T-helper 22 cell (primary cell): ENCODE measurements at places on chromosomes 1 and 21.

DNA sequence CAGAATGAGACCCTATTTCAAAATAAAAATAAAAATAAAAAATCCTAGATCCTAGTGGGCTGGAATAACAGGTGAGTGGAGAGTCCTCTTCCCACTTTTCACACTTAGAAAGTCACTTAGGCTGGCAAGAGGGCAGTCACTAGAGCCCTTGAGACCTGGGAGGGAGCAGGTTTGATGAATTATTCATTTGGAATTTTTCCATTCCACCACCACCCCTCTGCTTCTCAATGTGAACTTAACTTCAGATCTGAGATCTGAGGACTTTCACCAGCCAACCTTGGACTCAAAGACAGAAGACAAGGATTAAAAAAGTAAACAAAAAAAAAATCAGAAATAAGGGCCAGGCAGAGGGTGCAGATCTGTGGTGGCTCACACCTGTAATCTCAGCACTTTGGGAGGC lies 16.5 kb downstream of the AKR7A3 start:
- no peak for DNase-seq

GRCh38 chr21:34143685-34144182 lies 70.4 kb downstream of the MRPS6 start:
- DNase-seq: no peak

DNA sequence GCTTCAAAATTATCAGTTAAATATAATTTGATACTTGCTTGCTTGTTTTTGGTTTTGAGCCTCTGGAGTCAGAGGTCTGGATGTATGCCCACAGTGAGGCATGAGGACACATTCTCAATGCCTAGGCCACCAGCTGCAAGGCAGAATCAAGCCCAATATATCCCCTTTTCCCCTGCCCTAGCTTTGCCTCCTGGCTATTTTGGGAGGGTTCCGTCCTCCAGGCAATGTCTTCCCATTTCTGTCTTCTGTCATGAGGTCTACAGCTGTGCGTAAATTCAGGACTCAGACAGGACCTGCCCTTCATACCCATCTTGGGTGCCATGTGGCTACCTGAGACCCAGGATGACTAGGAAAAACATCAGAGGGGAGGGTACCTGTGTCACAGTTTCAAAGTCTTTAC lies 19.2 kb downstream of the NRDC start:
- no peak for DNase-seq

- DNase-seq: no peak
Observed at GRCh38 chr1:173997791-173998190, 24.4 kb downstream of the RC3H1 start.

GRCh38 chr1:3636080-3636479 lies 11.3 kb downstream of the TPRG1L start:
- no peak for DNase-seq

GRCh38 chr1:100461222-100461621 lies 76.7 kb upstream of the GPR88 start:
- DNase-seq: no peak

DNA sequence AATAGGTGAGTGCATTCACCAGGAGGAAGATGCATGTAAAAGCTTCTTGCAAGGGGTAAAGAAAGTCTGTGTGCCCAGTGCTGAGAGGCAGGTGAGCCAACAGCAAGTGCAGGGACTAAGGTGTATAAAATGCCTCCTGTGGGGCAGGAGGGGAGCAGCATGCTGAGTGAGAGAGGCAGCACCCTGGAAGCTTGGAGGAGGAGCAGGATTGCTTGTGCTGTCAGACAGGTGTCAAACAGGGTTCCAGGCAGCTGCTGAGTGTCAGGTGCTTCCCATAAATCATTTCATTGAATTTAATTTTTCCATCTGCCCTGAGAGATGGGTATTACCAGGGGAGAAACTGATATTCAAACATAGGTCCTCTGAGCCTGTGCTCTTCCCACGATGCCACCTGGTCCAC lies 13.9 kb downstream of the BSND start:
- DNase-seq: no peak

- DNase-seq: no peak
Observed at GRCh38 chr1:206029484-206029883, 5.8 kb upstream of the CTSE start.

DNA sequence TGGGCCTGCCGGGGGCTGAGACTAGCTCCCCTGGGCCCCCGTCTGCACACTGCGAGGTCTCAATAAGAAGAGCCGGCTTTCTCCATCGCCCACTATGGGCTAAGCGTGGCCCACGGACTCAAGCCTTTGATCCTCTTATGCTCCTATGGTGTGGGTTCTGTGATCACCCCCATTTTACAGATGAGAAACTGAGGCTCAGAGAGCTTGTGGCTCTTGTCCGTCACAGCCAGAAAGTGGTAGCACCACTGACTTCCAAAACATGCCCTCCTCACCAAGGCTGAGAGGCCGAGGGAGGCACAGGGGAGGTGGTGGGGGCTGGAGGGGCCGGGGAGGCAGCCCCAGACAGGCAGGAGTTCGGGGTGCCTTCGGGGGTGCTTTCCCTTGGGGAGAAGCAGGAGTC lies 39.0 kb upstream of the CASZ1 start:
- no peak for DNase-seq

DNA sequence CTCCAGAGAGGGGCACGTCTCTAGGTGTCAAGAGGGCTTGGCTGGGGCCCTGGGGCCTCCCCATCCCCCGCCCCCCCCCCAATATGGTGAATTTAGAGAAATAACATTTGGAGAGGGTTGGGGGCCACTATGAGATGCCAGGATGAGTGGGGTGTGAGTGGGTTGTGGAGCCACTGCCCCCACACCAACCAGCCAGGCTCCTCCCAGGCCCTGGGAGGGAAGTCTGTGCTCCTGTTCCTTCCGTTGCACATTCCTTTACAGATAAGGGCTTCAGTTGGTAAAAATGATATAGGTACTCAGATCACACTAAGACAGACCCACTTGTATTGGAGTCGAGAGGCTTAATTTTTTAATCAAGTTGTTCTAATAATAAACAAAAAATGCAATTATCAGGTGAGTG lies 585 bp upstream of the PLEKHA6 start:
- DNase-seq: no peak

DNA sequence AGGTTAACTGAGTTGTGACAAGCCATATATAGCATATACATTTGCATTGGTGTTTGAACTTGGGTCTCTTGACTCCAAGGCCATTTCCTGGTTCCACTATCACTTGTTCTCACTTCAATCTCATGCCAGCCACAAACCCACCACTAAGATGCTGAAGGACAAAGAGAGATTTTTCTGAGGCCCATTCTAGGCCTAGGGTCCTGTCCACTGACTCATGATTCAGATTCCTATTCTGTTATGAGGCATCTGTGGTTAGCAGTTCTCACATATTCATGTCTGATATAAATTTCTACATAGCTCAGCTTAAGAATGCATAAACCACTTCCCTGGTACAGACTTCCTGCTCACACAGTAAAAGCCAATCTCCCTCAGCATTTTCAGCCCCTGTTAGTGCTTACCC lies 326.1 kb upstream of the BEND5 start:
- DNase-seq: no peak

GRCh38 chr1:63322944-63323864 lies 837 bp downstream of the FOXD3 start:
- no peak for DNase-seq

DNA sequence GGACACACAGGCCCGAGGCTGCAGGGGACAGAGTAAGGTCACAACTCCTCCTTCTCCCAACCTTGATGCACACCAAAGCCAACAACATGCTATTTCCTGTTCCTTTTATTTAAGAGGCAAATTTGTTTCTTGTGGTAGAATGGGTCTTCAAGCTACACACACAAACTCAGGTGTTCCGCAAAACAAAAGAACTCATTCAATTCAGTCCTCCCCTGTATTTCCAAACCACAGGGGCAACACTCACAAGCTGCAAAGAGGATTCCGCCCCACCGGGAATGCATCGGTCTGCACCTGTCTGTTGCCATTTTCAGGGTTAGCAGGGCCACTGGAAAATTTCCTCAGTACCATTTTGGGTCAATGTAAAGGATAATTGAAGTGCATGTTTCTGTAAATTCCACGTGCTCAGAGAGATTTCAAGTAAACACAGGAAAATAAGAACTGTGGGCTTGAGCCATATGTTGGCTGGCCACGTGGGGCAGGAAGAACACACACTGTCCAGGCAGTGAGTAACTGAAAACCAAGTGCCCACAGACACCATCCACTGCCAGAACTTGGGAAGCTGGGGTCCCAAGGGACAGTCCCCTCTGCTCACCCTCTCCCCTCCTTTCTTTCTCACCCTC lies 145.2 kb upstream of the ERG start:
- no peak for DNase-seq

DNA sequence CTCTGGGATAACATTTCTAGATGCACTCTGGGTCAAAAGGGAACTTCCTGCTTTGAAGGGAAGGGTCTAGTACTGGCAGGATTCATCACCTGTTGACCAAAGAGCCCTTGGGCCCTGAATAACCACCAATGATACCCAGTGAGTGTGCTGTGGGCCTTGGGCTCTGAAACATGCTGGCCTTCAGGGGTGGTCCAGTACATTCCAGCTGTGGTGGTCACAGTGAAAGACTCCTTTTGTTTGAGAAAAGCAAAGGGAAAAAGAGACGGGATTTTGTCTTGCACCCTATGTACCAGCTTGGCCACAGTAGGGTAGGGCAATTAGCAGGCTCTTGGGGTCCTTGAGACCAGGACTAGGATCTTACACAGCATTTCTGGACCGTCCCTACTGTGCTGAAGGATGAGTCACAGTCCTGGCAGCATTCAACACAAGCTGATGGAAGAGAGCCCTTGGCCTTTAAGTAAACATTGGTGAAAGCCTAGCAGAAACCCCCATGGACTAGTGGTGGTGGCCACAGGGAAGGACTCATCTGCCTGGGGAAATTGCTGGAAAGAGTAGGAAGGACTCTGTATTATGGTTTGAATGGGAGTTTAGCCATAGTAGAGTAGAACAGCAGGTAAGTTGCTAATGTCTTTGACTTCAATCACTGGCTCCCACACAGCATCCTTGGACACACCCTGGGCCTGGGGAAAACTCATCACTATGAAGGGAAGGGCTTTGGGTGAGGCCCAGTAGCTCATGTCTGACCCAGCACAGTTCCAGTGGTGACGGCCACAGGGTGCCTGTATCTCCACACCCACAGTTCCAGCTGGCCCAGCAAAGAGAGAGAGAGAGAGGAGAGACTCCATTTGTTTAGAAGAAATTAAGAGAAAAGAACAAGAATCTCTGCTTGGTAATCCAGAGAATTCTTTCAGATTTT lies 87.5 kb downstream of the COL24A1 start:
- no peak for DNase-seq

DNA sequence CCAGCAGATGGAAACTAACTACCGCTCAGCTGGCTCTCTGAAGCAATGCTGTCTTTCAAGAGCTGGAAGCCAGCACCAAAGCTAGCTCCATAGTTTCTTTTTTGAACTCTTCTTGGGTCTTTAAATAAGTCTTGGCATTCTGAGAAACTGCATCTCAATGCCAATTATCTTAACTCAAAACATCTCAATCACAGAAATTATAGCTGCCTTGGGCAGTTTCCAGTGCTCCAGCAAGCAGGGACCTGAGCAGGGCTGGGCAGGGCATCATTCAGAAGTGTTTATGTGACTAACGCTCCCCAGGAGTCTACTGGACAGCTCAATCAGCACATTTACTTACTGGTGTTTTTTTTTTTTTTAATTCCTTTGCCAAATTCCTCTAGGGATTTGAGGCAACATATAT lies 18.3 kb upstream of the PADI4 start:
- DNase-seq: no peak

DNA sequence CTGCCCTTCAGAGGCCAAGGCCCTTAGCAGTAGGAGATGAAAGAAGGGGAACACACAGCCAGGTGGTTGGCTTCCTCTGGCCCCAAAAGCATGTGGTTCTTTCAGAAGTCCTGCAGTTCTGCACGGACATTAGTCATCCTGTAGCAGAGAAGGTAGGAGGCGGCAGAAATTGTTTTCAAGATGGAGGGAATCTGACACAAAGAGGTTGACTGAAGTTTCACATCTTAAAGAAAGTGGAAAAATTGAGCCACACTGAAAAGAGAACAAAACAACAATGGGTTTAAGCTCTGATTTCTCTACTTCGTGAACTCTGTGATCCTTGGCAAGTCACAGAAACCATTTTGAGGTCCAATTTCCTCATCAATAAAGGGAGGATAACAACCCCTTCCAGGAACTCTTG lies 125.3 kb upstream of the DNAH14 start:
- DNase-seq: no peak

DNA sequence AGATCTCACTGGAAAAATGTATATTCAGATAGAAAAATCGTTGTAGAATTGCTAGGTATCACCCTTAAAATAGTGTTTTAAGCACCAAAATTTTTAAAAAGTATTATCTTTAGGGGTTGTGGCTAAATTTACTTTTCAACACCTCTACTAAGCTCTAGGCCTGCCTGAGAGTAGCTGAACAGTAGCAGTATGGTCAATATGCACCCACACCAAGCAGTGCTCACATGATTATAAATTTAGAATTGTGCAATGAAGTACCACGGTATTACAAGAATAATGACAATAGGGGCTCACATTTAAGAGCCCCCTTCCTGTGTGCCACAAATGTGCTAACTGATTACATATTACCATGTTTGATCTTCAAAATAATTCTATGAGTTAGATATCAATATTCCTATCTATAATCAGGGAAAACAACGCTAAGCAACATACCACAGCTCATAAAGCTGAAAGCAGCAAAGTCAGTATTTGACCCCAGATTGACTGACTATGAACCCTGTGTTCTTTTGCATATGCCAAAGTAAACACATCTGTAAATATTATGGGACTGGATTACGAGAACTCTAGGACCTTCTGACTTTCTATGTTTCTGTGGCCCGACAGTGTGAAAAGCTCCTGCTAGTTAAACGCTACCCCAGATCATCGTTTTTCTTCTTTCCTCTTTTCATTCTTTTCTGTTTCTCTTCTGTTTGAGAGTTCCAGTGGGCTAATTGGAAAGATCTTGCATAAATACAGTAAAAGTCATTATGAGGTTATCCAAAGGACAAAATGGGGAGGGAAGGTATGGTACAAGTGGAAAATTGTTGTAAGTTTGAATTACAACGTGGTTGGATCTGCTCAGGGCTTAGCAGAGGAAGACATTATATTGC lies 201.1 kb upstream of the C1orf87 start:
- no peak for DNase-seq

- no peak for DNase-seq
Observed at GRCh38 chr1:7707527-7707926, 63.6 kb upstream of the VAMP3 start.

- no peak for DNase-seq
Observed at GRCh38 chr1:160863061-160863773, 530 bp upstream of the CD244 start.

GRCh38 chr21:40152476-40152875 lies 285.2 kb downstream of the PCP4 start:
- DNase-seq: no peak

GRCh38 chr1:91801496-91802115 lies 84.3 kb downstream of the TGFBR3 start:
- no peak for DNase-seq
